ENCODE measurements at places on chromosomes 5 and 9.

GRCh38 chr9:4381744-4382143, 81.9 kb upstream of the GLIS3 start:
- no peak for DNase-seq

- no peak for DNase-seq
Observed at GRCh38 chr9:98591696-98592095, 117.0 kb downstream of the GABBR2 start.

DNA sequence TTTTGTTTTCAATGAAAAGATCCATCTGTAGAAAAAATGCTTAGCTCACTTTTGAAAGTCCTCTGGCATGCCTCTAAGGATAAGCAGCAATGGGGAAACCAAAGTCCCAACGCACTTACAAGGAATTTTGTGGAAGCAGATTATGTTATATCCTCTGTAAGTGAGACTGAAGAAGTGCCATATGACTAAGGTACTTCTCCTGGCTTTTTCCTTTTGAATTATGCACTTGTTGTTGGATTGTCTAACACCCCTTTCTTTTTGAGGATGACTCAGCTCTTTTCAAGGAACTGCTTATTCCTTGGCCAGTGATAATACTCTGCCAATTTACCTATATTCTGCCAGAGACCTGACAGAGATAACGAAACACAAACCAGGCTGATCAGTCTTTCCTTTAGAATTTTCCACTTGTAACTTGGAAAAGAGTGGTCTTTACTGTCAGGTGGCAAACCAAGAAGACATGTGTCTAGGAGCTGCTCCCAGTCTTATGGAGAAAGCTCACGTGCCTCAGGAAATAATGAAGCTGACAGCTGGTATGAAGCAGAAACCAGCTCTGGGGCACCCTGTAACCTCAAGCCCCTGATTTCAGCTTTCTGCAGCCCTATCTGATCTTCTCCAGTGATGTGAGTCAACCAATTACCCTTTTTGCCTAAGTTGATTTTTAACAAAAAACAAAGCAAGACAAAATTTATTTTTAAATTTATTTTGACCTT, 290.8 kb upstream of the FBXL7 start:
- DNase-seq = no peak

DNA sequence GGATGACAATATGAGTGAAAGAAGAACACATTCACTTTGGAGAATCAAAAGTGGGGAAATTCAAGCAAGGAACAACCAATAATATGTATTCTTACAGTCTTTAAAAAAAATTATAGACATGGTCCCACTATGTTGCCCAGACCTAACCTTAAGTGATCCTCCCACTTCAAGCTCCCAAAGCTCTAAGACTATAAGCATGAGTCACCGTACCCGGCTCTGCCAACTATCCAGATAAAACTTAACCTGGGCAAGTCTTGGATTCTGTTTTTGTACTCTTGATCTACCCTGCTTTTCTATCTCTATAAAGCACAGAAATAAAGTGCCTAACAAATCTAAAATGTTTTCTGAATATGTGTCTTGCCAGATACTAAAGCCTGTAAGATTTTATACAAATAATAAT, 30.9 kb downstream of the CEMIP2 start:
- no peak for DNase-seq

DNA sequence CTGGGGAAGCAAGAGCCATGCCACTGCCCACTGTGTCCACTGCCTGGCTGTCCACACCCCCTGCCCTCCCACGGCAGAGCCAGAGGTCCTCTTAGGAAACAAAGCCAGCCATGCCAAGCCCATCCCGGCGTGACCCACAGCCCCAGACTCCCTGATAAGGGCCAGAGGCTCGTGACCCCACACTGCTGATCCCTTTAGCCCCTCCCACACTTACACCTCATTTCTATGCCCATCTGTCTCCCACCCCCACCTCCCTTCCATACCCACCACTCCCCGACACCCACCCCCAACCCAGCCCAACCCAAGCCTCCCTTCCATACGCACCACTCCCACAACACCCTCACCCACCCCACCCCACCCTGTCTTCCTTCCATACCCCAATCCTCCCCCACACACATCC, 17.3 kb downstream of the PTGES start:
- DNase-seq = no peak

DNA sequence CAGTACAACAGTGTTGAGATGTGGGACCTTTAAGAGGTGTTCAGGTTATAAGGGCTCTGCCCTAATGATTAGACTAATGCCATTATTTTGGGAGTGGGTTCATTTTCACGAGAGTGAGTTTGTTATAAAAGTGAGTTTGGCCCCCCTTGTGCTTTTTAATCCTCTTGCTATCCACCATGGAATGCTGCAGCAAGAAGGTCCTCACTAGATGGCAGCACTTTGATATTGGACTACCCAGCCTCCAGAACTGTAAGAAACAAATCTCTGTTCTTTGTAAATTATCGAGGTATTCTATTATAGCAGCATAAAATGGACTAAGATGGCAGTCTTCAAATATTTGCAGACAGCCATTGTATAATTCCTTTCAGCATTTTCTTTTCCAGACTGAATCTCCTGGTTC, 212.4 kb downstream of the LRRC70 start:
- DNase-seq = no peak

DNA sequence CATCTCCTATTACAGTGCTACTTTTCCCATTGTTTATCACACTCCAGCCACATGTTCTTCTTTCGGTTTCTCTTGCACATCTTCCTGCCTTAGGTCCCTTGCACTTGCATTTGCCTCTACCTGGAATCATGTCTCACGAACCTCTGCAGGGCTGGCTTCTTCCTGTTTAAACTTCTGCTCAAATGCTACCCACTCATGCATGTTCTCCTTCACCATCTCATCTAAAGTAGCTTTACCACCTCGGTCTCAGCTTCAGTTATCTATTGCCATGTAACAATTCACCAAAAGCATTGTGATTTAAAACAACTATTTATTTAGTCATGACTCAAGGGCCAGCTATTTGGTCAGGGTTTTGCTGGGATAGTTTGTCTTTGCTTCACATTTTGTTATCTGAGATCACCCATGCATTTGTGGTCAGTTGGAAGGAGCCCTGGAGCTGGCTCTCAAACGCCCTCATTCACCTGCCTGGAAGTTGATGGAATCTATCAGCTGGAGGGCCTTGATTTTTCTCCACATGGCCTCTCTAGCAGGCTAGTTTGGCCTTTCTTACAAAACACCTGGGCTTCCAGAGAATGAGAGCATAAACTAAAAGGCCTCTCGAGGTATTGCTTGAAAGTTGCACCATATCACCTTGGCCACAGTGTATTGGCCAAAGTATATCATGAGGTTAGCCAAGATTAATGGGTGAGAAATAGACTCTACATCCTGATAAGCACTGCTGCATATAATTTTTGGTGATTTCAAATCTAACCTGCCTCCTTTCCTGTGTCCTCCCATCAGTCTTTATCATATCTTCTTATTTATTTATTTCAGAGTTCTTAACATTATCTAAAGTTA, 21.4 kb downstream of the SPINK1 start:
- DNase-seq = no peak

GRCh38 chr9:14094491-14094890, 219.4 kb downstream of the NFIB start:
- DNase-seq = no peak

DNA sequence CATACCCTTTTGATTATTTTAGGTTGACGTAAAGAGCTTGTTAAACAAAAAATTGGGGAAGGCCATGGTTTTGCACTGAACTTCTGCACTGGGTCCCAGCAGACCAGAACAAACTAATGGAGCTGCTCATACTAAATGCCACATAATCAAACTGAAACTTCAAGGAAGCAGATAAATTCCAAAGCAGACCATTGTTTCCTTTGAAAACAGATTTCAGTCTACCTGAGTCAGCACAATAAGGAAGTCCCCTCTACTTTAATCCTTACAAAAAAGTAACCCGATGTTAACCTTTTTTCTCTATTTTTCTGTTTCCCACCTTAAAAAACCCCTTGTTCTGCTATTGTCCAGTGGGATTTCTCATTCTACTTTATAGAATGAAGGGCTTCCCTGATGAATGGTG, 39.2 kb downstream of the WDR36 start:
- DNase-seq = no peak

DNA sequence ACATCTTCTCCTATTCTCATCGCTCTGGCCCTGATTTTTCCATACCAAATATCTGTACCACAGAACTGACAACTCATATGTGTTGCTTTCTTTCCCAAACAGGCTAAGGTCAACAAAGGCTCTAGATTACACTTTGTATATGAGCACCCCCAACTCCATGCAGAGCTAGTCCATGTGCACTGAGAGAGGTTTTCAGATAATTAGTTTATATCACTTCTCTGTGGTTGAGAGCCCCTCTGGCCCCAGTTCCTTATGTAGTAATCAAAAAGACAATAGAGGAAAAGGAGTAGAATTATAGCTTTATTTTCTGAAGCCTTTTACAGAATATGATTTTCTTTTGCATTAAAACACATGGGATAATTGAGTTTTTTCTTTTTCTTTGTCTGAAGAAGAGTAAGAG, 120.0 kb downstream of the TRIO start:
- DNase-seq = no peak

GRCh38 chr5:1100664-1101574, 10.9 kb downstream of the SLC12A7 start:
- no peak for DNase-seq

GRCh38 chr5:35828082-35828598, 28.6 kb upstream of the IL7R start:
- DNase-seq = no peak

GRCh38 chr9:38083858-38084555, 15.0 kb upstream of the SHB start:
- no peak for DNase-seq

- no peak for DNase-seq
Observed at GRCh38 chr5:114435885-114436299, 74.0 kb downstream of the KCNN2 start.

DNA sequence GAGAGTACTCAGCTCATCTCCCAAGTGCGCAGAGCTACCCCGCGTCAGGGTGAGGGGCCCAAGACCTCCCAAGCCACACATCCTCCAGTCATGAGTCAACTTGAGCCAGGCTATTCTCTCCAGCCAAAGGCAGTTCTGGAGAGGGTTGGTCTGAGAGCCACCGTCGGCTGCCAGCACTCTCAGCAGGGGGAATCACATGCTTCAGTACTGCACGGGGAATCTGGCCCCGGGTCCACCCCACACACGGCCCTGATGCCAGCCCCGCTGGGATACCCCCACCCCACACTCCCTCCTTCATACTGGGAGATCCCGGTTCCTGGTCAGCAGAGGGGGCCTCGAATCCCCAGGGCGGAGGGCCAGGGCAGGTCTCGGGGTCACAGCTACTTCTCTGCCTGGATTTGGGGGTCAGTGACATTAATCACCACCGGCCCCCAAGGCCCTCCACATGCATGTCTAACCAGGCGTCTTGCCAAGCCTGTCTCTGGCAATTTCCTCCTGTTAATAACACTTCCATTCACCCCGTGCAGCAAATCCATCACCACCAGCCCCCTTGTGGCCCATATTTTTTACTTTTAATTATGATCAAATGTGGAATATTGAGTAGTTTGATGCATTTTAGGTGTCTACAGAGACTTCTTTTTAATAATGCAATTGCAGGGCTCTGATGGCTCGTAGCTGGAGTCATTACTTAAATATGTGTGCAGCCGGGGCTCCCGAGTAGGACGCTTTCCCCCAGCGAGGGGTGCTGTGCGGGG, 102.9 kb upstream of the PPP1R26 start:
- no peak for DNase-seq

Data from stimulated activated CD4-positive, alpha-beta T cell treated with anti-CD3 and anti-CD28 coated beads, Interleukin-1b, Interleukin-23, amount 100 ng/mL, for 24 hours (primary cell).